Lung (tissue), 17 donors: ENCODE measurements at places on chromosomes 1 and 21.

DNA sequence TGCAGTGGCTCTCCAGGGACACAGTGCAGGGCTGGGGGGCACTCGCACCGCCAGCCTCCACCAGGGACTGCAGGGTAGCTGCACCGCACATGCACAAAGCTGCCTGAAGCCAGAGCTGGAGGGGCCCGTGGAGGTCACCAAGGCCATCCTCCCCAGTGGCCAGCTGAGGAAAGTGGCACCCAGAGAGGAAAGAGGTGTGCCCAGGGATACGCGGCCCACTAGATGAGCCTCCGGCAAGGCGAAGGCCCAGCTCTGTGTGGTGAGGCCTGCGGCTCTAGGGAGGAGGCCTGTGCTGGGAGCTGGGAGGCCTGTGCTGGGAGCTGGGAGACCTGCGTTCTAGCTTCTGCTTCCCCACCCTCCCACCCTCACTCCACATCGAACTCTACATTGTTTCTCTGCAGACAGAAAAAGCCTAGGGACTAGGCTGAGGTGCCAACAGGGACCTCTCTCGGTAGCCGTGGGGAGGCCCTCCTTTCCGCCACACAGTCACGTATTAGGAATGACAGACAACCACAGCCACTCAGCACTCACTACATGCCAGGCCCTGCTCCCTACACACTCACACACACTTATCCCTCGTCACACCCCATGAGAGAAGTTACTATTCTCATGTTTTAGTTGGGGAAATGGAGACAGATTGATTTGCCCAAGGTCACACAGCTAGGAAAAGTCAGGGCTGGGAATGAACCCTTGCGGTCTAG, 921 bp upstream of the ASCL5 start:
- no peak for DNase-seq

DNA sequence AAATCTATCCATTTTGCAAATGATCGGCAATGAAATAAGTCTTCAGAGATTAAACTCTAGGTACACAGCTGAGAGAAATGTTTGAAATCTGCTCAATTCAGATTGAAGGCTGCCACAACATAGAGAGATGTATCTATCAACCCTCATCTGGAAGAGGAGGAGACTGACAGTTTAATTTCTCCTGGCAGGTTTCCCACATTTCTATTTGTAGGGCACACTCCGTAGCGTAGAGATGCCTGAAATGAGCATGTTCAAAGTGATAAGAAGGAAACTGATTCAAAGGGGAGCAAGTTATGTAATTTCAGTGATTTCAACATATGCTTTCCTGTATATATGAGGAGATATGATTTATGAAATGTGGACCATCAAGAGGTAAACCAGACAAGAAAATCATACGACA, 44.1 kb downstream of the NIBAN1 start:
- DNase-seq: no peak

GRCh38 chr1:204280099-204280961, 66.5 kb upstream of the GOLT1A start:
- peak; percentile 43 for DNase-seq

- no peak for DNase-seq
Measured at GRCh38 chr21:28742527-28742926, 250.2 kb downstream of the LTN1 start.

DNA sequence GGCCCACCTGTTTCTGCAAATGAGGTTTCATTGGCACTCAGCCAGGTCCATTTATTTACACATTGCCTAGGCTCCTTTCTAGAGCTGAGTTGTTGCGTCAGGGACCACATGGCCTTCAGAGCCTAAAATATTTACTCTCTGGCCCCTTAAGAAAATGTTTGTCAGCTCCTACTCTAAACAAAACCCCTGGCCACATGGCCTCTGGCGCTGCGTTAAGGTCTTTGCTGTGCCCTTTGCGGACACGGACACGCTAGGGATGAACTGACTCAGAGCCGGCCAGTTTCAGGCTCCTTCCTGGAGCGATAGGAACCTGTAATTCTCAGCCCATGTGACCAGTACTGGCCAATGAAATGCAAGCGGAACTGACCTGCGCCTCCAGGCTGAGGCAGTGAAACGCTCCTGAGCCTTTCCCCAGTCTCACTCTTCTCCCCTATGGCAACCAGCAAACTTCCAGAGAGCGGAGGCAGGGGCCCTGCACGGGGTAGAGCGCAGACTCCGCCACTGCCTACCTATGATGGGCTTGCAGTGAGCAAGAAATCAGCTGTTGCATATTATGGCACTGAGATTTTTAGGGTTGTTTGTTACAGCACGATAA, 160.3 kb downstream of the ETS2 start:
- DNase-seq: peak; percentile 76

- peak; percentile 36 for DNase-seq
Measured at GRCh38 chr1:40386359-40386723, 12.8 kb downstream of the SMAP2 start.

DNA sequence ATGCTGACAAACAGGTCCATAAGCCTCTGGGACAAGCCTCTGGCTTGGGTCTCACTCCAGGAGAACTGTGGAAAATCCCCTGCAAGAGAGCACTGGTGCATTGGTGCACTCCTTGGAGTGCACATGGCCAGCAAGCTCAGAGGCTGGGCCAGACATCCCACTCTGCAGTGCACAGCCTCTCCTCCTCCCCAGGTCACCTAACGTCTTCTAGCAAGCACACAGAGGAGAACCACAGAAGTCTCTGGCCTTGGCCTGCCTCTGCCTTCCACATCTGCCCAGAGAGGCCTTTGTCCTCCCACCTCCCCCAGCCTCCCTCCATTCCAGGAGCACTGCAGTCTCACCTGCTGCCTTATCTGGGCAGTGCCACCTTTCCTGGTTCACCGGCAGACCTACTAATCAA, 4.2 kb downstream of the PGLYRP3 start:
- no peak for DNase-seq

DNA sequence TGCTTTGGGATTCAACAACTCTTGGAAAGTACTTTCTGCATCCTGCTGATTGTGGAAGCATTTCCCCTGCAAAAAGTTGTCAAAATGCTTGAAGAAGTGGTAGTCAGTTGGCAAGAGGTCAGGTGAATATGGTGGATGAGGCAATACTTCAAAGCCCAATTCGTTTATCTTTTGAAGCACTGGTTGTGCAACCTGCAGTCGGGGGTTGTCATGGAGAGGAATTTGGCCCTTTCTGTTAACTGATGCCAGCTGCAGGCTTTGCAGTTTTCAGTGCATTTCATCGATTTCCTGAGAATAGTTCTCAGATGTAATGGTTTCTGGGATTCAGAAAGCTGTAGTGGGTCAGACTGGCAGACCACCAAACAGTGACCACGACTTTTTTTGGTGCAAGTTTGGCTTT, 47.6 kb upstream of the GJA5 start:
- peak; percentile 57 for DNase-seq

DNA sequence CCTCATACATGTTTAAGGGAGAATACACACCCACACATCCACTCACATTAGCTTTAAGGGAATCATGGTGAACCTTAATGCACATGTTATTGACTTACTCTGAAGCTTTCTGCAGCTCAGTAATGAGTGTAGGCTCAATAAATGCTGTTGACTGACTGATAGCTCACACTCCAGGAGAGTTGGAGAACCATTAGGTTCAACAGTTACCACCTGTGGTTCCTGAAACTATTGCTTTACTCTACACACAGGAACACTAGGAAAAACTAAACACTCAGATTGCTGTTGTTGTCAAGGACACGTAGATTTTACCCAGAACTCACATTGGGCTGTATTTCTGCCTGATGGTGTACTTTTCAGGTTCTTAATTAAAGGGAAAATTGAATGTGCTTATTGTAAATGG, 37.3 kb downstream of the ZC3H11B start:
- DNase-seq: no peak

- peak; percentile 49 for DNase-seq
Measured at GRCh38 chr1:198901266-198901665, 262.4 kb downstream of the PTPRC start.
